CD4-positive, alpha-beta T cell treated with Interleukin-6 at 100 ng/mL for 8 hours (primary cell): ENCODE measurements at places on chromosomes 7 and 10.

DNA sequence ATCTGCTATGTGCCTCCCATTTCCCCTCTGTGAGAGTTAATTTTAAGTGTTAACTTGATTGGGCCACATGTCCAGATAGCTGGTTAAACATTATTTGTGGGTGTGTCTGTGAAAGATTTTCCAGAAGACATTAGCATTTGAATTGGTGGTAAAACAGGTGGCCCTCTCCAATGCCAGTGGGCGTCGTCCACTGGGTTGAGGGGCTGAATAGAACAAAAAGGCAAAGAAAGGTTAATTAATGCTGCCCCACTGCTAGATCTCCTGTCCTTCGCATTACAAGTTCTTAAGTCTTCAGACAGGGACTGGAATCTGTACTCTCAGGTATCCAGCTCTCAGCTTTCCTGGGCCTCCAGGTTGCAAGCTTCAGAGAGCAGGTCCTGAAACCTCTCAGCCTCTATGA is 1160.9 kb upstream of the LRRN3 start:
- DNase-seq, result no peak

- no peak for DNase-seq
Measured at GRCh38 chr10:86064219-86064618, 302.4 kb downstream of the GRID1 start.

DNA sequence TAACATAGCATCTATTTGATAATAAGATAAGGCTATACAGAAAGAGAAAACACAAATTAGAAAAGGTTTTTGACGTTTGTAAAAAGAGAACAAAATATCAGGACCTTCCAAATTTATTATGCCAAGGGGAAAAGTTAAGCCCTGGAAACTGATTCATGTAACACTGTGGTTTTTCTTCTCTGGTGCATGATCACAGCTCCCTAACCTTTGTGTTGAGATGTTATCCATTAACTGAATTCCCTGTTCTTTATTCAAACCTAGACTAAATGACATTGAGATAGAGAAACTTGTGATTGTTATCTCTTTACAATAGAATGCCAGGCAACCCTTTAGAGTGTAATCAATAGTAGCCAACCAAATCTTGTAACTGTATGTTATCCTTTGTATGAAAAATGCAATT is 141.5 kb upstream of the NRG3 start:
- DNase-seq, result no peak

- no peak for DNase-seq
Measured at GRCh38 chr7:101905203-101905865, 87.9 kb downstream of the CUX1 start.

DNA sequence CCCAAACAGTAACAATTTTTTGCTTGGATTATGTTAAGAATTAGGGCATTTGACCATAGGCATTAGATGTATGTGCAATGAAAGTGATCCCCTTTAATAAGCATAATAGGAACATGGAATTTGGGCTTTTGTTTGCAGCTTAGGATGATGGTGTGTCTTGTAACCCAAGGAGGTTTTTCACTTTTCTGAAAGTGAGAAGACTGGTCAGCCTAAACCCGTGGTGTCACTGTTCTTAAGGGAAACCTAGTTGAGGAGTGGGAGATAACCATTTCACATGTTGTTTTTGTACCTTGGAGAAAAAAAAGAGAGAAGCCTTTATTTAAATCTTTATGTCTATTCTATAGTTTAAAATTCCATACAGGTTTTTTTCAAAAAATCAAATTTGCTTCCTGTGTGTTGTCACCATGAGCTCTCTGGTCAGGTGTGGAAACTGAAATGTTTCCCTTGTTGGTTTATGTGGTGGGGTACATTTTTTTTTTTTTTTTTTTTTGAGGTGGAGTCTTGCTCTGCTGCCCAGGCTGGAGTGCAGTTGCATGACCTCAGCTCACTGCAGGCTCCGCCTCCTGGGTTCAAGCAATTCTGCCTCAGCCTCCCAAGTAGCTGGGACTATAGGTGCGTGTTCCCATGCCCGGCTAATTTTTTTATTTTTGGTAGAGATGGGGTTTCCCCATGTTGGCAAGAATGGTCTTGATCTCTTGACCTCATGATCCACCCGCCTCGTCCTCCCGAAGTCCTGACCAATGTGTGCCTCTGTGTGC is 7.7 kb downstream of the CCM2 start:
- no peak for DNase-seq

DNA sequence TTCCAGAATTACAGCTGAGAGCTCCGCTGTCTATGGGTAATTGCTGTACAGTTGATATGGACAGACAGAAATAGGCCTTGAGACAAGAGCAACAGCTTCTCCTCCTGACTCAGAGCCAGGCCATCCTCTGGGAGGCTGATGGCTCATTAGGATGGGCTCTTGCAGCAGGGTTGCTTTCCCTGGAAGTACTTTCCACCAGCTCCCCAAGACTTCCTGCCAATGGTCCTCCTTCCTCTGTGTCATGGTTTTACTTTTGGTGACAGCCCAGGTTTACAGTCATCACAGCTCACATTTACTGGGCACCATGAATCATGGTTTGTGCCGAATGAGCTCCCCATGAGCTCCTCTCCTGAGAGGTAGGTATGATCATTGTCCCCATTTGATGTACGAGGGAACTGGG is 131.8 kb downstream of the HECW1 start:
- no peak for DNase-seq

GRCh38 chr10:88067737-88068136 is 204.3 kb downstream of the PTEN start:
- no peak for DNase-seq

- no peak for DNase-seq
Measured at GRCh38 chr10:124045801-124046355, 47.5 kb downstream of the CHST15 start.
